Activated gamma-delta T cell treated with Interleukin-2 at 50 U/mL for 16 hours (primary cell): ENCODE measurements at places on chromosomes 2 and 18.

GRCh38 chr2:138059487-138060300 is 95.4 kb downstream of the HNMT start:
- DNase-seq: no peak

DNA sequence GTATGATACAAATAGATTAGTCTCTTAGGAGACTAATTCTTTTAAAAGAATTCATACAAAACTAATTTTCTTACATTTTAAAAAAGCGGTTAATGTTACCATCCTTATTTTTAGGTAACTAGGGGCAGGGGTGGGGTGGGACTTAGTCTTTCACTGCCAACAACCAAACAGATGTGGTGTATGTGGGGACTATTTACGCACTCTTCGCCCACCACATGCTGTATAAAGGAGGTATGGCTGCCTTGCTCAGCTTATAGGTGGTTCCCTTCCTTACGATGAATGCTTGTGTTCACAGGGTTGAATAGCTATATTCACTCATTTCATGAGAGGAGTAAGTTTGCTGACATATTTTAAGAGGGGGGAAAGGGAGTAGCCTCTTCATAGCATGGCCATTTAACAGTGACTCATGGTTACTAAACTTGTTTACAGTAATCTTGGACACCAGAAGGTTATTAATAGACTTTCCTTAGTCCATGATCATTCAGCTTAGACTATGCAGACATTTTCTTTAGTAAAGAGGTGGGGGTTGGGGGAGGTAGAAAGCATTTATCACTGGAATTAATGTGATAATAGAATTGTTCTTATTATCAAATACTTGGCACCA is 61.8 kb downstream of the CAB39 start:
- DNase-seq: no peak

DNA sequence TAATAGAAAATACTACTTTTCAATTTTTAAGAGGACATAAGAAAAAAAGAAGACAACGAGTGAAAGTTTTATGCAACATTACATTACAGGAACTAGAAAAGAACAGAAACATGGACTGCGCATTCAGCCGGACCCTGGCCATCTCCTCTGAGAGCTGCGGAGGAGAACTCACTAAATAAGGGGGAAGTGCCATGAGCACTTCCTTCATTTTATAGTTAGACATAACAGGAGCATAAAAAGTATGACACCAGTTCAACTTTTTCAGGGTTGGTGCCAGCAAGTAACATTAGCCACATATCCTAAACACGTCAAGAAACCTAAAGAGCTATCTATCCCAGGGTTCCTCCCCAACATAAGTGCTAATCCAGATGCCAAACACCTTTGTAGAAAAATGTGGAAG is 78.0 kb upstream of the SERTAD2 start:
- no peak for DNase-seq

DNA sequence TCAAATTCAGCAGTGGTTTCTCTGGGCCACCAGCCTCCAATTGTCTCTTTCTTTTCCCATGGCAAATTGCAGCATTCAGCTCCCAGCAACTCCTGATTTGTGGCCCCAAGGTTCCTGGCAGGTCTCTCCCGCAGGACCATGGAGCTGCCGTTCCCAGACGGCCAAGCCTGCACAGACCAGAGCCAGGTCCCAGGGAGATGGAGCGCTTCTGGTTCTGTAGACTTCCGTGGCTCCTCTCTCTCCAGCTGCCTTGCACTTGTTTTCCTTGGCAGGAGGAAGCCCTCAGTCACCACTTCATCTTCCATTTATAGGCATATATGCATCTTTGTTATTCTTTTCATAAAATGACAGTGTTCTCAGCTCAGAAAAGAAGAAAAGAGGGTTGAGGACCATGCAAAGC is 21.7 kb downstream of the TNP1 start:
- no peak for DNase-seq

DNA sequence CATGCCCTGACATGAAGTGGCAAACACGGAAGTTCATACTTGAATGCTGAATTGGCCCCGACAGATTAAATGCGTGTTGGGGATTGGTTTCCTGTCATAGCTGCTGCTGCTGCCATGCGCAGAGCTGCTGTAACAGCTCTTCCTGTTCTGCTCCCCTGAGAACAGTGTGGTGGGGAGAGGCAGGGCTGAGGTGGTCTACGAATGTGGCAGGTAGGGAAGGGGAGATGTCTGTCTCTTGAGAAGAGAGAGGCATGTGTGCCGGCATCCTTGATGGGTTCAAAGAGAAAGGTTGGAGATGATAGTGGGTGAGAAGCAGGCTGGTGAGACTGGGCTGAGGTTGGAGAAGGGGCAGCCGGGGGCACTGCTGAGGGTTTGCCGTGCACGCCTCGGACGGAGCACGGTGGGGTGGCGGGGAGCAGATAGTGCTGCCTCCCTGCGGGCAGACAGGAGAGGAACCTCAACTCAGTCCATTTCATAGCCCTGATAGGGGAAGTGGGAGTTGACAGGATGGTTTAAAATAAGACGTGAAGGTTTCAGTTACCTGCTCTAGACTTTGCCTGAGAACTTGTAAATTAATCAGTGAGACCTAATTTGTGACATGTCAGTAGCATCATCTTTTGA is 46.1 kb downstream of the TMEM185B start:
- DNase-seq: peak; percentile 79

- no peak for DNase-seq
These were observed 236.5 kb downstream of the AKAIN1 start for GRCh38 chr18:4960578-4960977.

- no peak for DNase-seq
These were observed 113.5 kb downstream of the CSRNP3 start for GRCh38 chr2:165582863-165583506.

DNA sequence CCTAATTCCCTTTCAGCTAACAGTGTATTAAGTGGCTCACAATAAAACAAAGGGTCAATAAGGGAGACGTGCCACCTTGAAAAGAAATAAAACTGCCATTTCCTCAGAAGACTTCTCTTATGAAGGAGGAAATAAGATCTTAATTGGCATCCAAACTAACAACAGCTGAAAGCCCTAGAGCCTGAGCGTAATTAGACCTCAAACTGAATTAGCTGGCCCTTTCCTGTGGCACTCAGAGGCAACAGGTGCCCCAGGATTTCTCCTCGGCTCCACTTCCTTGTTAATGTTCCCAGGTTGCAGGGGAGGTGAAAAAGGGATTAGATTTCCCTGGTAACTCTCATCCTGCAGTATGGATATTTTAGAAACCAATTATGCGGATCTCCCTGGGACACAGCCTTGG is 804.3 kb downstream of the DCDC2C start:
- DNase-seq: no peak

DNA sequence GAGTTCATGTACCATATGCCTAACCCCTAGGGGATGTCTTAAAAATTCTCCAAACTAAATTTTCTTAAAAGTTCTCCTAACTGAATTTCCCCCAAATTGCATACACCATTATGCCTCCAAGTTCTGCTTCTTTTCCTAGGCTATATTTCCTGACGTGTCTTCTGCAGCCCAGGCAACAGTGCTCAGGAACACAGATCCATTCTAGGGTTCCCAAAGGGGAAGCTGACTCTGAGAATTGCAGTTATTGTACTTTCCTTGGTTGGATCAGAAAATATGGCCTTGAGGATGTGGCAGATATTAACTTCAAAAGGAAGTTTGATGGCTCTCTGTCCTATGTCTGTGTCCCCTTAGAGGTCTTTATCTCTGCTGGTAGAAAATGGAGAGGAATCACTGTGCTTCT is 124.3 kb downstream of the TMEM17 start:
- DNase-seq: no peak

GRCh38 chr2:141848191-141848590 is 282.6 kb downstream of the LRP1B start:
- no peak for DNase-seq

DNA sequence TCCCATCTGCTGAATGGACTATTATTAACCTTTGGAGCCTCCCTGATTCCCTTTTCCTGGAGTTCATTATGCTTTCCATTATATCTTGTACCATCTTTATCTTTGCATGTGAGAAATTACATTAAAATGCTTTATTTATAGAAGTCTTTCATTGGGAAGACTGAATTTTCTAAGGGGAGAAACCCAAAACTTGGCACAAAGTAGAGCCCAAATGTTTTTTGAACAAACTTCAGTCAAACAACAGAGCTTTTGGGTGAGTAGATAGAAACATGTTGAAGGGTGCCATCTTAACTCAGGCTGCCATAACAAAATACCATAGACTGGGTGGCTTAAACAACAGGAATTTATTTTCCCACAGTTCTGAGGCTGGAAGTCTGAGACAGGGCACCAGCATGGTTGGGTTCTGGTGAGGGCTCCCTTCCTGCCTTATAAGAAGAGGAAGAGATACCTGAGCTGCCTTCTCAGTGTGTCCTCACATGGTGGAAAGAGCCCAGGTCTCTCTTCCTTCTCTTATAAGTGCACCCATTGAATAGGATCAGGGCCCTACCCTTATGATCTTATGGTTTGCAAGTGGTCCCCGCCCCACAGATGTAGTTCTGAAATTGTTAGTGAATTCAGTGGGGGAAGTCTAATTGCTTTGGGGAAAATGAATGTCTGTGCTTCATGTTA is 19.2 kb downstream of the RALB start:
- no peak for DNase-seq

GRCh38 chr2:130341562-130342019 is 1.1 kb upstream of the IMP4 start:
- no peak for DNase-seq

DNA sequence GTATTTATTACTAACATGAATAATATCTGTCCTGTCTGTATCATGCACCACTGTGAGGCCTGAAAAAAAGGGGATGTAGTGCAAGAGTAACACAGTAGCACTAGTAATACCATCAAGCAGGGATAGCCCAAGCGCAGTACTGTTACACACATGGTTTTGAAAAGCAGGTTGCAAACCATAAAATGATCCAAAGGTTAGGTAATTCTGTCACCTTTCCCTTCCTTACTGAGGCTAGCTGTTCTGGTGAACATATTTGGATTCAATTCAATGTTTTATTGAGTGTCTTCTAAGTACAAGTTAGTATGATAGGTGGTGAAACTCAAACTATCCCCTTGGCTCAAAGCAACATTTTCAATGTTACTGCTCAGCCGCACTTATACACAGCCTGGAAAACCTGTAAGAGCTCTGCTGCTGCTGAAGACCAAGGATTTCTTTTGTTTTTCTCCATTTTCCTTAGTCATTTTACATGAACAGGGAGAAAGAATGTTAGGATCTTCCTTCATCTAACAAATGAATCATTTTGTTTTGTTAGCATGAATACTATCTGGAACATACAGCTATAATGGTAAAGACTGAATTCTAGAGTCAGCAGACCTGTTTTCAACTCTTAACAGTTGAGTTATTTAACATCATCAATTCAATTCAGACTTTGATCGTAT is 102.5 kb upstream of the ITPRID2 start:
- no peak for DNase-seq

DNA sequence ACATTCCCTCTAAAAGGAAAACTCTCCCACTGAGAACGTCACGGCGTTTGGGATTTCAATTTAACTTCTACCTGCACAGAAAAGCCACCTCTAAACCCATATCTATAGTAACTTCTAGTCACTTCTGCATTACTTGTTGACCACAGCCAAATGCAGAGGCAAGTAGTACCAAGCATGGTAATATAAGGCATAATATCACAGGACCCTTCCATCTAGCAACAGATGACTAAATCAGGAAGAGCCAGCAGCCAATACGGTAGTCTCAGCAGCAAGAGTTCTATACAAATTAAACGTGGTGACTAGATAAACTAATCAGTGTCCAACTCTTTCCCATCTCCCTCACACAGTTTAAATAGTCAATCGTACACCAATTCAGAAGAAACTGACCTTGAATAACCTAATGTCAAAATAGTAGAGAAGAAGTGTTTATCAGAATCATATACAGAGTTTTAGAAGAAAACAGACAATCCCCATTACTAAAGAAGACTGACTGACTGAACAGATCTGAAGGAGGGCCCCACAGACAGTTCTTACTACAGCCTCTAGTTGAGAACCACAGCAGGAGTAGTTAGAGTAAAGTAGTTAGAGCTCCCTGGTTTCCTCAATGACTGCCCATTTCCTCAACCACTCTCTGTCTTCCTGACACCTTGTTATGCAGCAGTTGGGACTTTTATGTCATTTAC is 30.0 kb downstream of the MEMO1 start:
- DNase-seq: no peak

DNA sequence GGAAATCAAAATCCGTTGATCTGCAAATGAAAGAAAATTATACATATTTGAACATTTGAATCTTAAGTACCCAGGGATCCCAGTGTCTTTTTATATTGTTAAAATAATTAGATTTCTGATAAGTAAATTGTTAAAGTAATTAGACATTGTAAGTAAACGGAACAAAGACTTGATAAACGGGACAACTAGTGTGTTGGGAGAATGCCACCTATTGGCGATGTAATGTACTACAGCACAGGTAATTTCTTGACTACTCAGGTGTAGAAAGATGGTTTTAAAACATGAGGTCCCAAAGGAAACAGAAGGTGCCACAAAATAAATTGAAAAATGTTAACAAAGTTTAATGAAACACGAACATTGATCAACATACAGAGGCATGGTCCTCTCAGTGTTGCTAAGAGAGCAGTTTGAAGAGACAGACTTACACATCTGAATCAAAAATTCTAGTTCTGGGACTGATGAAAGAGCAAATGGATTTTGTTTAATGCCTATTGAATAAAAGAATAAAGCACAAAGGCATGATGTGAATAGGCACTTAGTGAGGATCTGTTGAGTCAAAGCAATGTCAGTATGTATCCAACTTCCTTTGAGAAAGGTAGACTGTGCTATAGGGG is 103.4 kb upstream of the RASGRP3 start:
- peak; percentile 7 for DNase-seq

- no peak for DNase-seq
These were observed 46.8 kb upstream of the ACTR3 start for GRCh38 chr2:113842919-113843736.

- no peak for DNase-seq
These were observed 283.1 kb downstream of the CELF4 start for GRCh38 chr18:37282386-37283037.

- no peak for DNase-seq
These were observed 22.0 kb downstream of the GPC1 start for GRCh38 chr2:240457223-240458043.

GRCh38 chr2:222136106-222136630 is 162.6 kb downstream of the PAX3 start:
- no peak for DNase-seq

DNA sequence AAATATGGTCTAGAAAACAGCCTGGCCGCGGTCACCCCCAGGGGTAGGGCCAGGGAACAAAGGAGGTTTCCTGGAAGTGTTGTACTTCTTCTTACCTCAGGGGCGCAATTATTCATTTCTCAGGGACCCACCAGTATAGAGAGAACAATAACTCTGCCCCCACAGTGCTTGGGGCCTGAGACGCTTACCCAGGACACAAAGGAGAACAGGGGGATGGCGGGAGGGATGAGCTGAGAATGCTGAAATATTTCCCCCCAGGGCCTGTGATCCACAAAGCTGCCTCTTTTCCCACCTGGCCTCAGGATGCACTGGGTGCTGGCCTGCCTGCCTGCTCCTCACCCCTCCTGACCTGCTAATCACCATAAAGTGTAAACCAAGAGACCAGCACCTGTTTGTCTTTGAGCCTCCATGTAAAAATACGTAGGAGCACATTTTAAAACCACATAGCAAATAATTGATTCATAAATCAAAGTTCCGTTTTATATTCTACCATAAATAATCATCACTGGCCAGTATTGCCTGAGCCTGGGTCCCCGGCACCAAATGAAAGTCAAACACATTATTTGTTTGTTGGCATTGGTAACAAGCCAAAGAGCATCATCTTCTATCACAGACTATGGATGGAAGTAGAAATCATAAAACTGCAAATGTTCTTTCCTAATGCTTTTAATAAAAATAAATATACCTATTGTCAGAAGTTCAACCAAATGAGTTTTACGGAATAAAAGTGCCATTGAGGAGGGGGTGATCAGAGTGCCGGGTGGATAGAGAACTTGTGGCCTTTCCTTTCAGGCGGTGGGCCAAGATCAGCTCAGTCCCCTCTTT is 67.3 kb upstream of the RMDN2 start:
- DNase-seq: no peak
